Activated T-cell treated with anti-CD3 and anti-CD28 coated beads, Interleukin-2, amount 50 U/mL, for 72 hours (primary cell): ENCODE measurements at places on chromosomes 3 and 15.

- no peak for DNase-seq
Measured at GRCh38 chr15:88800026-88800425, 3.2 kb upstream of the ACAN start.

DNA sequence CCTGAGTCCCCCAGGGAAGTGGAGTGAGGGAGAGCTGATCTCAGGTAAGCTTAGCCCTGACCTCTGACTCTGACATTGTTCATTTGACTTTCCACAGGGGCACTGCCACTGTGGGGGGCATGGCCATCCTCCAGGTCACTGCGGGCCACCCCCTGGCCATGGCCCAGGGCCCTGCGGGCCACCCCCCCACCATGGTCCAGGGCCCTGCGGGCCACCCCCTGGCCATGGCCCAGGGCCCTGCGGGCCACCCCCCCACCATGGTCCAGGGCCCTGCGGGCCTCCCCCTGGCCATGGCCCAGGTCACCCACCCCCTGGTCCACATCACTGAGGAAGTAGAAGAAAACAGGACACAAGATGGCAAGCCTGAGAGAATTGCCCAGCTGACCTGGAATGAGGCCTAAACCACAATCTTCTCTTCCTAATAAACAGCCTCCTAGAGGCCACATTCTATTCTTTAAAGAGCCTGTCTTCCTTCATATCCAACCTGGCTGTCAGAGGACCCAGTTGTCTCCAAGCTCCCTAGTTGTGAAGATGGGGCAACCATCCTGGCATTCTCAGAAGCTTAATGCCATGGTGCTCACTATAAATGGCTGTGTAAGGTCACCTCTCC, 1.9 kb upstream of the DISP2 start:
- no peak for DNase-seq

- no peak for DNase-seq
Measured at GRCh38 chr15:36961956-36962355, 138.4 kb downstream of the MEIS2 start.

- no peak for DNase-seq
Measured at GRCh38 chr15:69562564-69562963, 109.9 kb downstream of the RPLP1 start.

DNA sequence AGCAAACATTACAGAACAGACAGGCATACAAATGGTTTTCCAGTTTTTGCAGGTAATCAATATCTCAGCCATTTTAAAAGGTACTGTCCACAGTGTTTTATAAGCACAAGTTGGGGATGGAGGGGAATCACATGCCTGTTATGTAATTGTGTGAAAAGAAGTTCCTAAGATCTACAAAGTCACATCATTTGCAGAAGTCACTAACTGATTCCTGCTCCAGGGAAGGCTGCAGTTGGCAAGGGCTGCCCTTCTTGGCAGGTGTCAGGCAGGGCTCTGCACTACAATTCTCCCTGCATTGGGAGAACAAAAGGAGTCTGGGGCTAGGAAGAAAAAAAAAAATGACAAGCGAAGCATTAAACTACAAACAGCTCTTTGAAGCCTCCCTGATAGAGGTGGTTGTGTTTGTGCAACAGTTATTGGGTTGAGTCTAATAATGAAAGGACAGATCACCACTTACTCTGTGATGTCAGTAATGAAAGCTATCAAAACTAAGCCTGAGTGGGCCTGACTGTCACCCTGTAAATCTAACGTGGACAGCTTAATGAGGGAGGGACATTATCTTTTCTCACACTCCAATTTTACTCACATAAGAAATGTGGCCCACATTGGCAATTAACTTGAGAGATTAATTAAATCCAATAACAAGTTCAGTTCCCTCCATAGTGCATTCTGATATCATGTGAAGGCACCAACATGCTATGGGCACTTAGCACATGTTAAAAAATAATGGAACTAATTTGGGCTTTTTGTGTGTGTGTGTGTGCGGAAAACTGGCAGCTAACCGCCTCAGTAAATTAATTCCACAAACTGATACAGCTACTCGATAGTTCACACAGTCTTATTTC, 242.9 kb downstream of the FHIT start:
- DNase-seq = no peak

DNA sequence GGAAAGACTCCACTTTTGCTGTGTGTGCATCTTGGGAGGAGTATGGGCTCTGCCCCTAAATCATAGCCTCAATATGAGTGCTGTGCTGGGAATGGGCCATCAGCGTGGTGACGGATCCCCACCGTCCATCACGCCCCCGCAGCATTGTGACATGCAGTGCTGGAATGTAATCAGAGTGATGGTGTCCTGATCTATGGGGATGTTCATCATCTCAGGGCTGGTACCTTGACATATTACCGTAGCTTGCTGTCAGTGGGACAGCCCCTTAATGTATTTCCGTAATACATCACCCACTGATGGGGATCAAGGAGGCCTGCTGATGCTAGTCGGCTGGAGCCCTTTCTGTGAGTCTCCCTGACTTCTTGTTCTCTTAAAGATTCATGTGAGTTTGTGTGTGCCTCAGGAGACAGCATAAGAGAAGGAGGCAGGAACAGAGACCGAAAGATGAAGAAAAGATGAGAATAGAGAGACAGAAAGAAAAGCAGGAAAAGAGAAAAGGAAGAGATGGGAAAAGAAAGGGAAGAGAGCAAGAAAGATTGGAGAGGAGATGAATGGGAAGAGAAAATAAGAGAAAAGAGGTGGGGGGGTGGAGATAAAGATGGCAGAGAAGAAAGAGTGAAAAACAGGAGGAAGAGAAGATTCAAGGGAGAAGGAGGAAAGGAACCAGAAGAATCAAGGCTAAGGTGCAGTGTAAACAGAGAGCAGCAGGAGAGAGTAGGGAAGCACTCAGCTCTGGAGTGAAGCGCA, 183.7 kb downstream of the RPLP1 start:
- DNase-seq = no peak

GRCh38 chr15:55991802-55992768, 1.3 kb downstream of the NEDD4 start:
- DNase-seq = no peak

DNA sequence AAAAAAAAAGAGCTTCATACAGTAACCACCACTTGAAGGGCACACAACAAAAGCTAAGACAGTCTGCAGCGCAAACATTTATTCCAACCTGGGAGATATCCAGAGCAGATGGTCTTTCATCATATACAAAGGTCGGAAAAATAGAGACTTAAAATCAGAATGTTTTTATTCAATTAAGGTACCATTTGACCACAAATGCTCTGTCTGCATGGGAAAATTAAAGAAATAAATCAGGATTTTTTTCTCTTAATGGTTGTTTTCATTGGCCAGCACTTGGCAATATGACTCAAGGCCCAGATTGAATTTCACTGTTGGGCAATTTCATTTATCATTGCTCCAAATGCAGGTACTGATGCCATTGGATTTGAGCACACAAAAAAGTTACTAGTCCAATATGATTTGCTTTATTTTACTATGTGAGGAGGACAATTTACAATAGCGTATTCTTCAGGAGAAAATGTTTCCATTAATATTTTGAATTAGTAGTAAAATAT, 145.9 kb upstream of the AGTR1 start:
- DNase-seq = no peak
